Stimulated activated CD4-positive, alpha-beta T cell treated with anti-CD3 and anti-CD28 coated beads, Interleukin-4, amount 100 ng/mL, for 1 hour (primary cell): ENCODE measurements at places on chromosomes 3 and 15.

DNA sequence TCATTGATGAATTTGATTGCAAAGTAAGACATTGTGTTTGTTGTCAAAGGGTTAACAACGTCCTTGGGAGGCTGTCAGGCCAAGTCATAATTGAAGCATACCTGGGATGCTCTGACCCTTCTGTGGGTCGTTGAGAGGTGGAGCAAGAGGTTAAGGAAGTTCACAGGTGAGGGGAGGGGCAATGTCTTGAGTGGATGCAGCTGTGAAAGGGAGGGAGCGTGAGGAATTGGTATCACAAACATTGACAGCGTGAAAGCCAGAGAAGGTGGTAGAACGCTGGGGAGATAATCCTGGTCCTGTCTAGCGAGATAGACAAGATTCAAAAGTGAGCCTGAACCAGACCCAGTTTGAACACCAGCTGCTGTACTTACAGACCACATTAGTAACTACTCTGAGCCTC lies 79.4 kb downstream of the HES1 start:
- no peak for DNase-seq

GRCh38 chr3:156902916-156903315 lies 76.8 kb downstream of the LEKR1 start:
- DNase-seq: no peak

GRCh38 chr15:80777826-80778620 lies 1.1 kb upstream of the CEMIP start:
- DNase-seq: no peak

GRCh38 chr3:117843356-117843755 lies 1133.8 kb downstream of the TUSC7 start:
- no peak for DNase-seq

- DNase-seq: peak; percentile 15
These were observed 8.8 kb downstream of the ADPRH start for GRCh38 chr3:119588112-119588511.

- no peak for DNase-seq
These were observed 284.0 kb upstream of the TBL1XR1 start for GRCh38 chr3:177481329-177481728.

GRCh38 chr3:101158374-101158773 lies 162.0 kb downstream of the IMPG2 start:
- no peak for DNase-seq

GRCh38 chr3:196192036-196192523 lies 19.1 kb downstream of the ZDHHC19 start:
- DNase-seq: peak; percentile 51

- no peak for DNase-seq
These were observed 49.3 kb downstream of the PEAK1 start for GRCh38 chr15:77370580-77370979.

- DNase-seq: no peak
These were observed 91.3 kb upstream of the ATP10A start for GRCh38 chr15:25954398-25954797.

- DNase-seq: no peak
These were observed 390.4 kb downstream of the ZIC1 start for GRCh38 chr3:147799601-147800000.

GRCh38 chr3:169748670-169749069 lies 16.2 kb downstream of the TERC start:
- DNase-seq: no peak

- no peak for DNase-seq
These were observed 537.7 kb downstream of the UNC13C start for GRCh38 chr15:54515664-54516582.

- no peak for DNase-seq
These were observed 40.4 kb upstream of the CHMP2B start for GRCh38 chr3:87186608-87187159.

DNA sequence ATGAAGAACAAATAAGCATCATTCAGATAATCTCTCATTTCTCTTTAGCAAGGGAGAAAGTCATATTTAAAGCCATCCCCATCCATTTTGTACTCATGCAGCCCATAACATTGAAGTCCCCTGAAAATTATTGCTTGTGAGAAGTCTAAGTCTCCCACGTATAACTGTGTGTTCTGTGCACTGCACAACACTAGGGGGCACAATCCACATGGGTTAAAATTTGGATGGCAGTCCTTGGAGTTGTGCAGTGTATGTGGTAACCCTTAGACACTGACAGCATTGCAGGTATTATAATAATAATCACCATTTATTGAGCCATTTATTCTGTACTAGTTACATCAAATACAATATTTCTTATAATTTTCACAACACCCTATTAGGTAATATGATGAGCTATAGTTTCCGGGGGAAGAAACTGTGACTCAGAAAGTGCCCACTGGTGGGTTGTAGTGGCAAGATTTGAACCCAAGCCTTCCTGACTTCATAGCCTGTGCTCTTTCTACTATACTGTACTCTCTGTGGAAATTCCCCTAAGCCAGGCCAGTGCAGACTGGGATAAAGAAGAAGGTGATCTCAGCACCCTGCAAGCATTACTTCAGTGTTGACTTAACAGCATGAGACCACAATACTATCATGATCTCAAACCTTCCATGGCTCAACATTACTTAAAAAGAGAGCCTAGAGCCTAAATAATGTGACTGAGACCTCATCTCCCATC lies 15.7 kb downstream of the KCNAB1 start:
- DNase-seq: no peak

- no peak for DNase-seq
These were observed 921 bp downstream of the LMLN start for GRCh38 chr3:197960694-197961581.

DNA sequence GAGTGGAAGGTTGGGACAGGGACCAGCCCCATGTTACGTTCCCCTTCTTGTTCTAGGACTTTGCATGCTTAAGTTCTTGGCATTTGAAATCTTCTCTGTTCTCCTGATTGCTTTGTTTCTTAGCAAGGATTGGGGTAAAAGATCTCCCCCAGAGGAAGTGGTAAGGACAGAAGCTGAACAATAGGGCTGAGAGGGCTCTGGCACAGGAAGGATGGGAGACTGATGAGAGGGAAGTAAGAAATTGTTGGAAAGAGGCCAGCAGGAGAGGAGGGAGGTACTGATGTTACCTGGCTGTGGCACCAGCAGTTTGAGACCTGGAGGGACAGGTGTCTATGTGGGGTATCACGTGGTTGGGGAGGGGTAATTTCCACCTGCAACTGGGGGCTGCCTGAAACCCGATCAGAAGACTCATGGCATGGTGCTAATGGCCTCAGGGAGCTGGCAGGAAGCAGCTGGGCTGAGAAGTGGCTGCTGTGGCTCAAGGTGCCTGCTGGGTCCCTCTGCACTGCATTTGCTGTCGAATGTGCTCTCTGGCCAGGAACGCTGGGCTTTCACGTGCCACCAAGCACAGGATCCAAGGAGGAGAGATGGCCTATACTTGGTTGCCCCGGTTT lies 108.4 kb downstream of the LSM3 start:
- no peak for DNase-seq

GRCh38 chr3:141777957-141778813 lies 15.0 kb downstream of the GRK7 start:
- DNase-seq: no peak

DNA sequence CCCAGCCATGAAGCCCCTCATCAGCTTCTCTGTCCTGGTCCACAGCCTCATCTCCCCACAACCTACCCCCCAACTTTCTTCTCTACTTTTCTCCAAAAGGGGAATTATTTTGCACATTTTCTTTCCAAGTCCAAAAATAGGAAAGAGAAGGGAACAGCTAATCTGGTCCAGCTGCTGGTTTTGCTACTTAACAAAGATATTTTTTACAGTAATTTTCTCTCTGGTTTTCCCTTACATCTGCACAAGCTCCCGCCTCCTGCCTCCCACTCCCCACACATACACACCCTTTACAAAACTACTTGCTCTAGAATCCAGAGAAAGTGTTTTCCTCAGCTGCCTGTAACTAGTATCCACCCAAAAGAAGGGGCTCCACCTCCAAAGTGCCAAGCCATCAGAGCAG lies 177.2 kb downstream of the POLR2M start:
- DNase-seq: no peak

DNA sequence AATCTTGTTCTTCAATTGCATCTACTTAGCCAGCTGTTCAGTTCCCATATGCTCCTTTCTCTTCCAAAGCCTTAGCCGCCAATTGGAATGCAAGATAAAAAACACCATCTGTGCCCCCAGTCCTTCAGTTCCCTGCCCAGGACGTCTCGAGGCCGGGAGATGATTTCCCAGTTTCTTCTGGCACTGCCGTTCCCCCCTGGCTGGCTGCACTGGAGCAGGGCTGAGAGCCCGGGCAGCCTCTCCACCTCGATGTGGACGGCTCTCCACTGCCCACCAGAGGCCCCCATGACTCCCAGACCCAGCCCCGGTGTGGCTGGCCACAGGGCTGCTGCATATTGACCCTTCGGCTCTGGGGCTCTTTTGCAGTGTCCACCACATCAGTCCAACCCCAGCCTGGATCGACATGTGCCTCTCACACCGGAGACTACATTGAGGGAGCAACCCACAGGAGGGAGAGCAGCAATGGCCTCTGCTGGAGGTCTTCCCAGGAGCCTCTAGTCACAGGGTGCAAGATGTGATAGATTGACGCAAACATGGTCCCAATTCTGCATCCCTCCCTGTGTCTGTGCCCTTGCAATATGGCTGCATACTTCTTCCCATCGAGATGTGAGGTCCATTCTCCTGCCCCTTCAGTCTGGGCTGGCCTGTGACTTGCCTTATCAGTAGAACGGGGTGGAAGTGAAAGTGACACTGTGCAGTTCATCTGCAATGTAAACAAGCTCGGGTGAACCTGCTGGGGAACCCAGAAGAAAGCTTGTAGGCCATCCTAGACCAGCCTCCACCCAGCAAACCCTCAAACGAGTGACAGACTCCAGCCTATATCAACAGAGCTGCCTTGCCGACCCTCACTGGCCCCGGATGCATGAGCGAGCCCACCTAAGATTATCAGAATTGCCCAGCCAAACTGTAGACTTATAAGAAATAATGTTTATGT lies 52.3 kb upstream of the PRR20G start:
- DNase-seq: no peak

DNA sequence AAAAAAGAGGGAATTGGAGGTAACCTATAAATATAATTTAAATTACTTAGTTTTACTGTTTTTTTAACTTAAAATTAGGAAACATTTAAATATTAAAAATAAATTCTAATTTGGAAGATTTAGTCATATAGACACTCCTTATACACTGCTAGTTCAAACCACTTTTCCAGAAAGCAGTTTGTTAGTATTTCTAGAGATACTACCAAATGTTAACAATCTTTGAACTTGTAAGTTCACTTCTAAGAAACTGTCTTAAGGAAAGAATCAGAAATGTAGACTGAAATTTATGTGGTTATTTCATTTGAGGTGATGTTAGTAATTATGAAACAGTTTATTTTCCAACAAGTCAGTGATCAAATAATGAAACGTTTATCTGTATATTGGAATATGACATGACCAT lies 22.7 kb downstream of the CTDSPL2 start:
- no peak for DNase-seq

DNA sequence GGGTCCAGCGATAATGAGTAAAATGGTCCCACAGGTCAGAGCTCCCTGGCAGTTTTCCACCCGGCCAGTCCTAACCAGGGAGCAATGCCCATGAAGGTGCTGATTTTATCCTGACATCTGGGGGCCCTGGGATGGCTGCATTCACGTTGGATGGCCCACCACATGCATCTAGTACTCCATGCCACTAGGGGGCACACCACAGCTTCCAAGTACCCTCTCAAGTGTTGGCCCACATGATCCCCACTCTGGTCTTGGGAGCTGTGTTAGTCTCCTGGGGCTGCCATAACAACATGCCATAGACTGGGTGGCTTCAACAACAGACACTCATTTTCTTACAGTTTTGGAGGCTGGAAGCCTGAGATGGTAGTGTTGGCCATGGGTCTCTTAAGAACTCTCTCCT lies 225.5 kb downstream of the SLCO3A1 start:
- DNase-seq: peak; percentile 21

DNA sequence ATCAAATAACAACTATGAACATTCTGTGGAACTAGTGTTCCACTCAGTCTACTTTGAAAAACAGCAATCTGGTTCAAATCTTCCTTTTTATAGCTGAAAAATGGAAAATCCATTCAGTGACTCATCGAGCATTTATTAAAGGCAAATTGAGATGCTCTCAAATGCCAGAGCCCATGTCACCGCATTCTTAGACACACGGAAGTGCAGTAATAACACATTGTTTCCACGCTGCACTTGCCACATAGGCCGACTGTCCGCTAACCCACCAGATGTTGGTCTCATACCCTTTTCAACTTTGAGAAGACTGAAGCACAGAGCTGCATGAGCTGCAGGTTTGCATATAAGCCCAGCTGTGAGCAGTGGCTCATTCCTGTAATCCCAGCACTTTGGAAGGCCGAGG lies 95.9 kb downstream of the TMEM266 start:
- DNase-seq: no peak

DNA sequence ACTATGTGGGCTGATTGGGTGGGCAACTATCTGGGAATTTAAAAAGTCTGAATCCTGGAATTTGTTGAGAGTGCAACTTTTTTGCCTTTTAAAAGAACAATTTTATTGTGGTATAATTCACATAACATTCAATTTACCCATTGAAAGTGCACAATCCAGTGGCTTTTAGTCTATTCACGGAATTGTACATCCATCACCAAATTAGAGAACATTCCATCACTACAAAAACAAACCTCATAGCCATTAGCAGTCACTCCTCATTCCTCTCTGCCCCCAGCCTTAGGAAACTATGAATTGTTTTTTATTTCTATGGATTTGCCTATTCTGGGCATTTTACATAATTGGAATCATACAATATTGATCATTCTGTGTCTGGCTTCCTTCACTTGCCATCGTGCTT lies 101.8 kb upstream of the ALDH1A3 start:
- no peak for DNase-seq

DNA sequence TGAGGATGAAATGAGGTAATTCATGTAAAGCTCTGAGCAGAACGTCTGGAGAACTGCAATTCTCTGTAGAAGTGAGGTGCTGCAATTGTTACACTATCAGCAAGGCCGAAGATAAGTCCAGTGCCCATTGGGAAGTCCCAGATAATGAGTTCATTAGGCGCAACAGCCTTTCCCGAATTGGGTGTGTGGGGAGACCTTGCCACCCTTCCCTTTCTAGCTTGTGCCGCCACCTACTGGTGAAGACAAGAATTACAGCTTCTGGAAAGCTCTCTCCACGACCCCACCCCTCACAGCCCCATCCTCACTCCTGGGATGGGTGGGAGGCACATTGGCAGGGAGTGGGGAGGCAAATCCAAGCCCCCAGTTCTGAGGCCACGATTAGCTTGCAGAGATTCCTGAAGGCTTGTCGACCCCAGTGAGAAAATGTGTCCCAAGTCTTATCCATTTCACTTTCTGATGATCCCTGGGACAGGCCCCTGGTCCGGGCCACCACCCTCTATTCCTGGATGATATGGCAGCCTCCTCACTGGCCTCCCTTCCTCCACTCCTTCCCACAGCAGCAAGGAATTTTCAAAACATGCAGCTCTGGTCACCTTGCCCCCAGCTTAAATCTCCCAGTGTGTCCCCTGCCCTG lies 36.4 kb downstream of the FAM3D start:
- peak; percentile 48 for DNase-seq

GRCh38 chr15:30954674-30955073 lies 36.8 kb downstream of the MTMR10 start:
- no peak for DNase-seq

- no peak for DNase-seq
These were observed 5.5 kb downstream of the SUMF1 start for GRCh38 chr3:4461468-4462090.
